ENCODE measurements at places on chromosomes 1 and 21. TPM values are rescaled to one million over a fixed set of nuclear protein-coding genes. Genes with fewer than 3 reads are reported as not detected.

Gene TFF1
- not detected for total RNA-seq

GRCh38 chr1:17790383-17791054, 35.4 kb downstream of the ACTL8 start:
- no peak for DNase-seq

DNA sequence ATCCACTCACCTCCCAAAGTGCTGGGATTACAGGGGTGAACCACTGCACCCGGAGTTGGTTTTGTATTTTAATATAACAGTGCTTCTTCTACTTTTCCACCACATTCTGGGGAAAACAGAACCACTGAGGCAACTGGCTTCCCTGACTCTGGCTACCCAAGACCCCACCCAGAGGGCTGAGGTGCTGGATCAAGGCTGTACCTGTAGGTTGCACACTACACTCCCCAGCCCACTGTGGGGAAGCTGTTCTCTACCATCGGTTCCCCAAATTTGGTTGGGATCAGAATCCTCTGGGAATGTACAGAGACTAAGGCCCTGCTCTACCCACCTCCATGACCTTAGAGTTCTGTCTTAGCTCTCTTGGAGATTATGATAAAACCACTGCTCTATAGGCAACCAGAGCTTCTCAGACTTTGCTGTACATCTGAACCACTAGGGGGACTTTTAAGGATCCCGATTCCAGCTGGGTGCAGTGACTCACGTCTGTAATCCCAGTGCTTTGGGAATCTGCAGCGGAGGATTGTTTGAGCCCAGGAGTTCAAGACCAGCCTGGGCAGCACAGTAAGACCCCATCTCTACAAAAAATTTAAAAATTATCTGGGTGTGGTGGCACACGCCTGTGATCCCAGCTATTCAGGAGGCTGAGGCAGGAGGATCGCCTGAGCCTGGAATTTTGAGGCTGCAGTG, 51.6 kb downstream of the GNG4 start:
- DNase-seq = peak; percentile 65

DNA sequence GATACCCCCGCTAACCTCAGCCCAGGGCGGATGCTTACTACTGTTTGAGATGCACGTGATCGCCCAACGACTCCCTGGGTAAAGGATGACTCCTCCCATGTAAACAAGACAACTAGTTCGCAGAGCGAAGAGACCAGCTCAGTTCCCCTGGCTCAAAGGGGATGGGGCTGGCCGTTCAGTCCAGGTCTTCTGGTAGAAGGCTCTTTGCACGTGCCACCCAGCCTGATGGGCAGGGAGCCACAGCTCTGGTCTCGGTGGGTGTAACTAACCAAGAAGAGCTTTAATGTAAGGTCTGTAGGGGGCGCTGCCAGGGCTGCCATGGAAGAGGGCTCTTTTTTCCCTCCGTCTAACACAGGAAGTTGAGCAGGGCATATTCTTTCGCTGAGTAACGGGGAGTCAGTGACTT, 49.4 kb upstream of the PARP1 start:
- no peak for DNase-seq

Gene GPR3
- total RNA-seq = 0.64 TPM

DNA sequence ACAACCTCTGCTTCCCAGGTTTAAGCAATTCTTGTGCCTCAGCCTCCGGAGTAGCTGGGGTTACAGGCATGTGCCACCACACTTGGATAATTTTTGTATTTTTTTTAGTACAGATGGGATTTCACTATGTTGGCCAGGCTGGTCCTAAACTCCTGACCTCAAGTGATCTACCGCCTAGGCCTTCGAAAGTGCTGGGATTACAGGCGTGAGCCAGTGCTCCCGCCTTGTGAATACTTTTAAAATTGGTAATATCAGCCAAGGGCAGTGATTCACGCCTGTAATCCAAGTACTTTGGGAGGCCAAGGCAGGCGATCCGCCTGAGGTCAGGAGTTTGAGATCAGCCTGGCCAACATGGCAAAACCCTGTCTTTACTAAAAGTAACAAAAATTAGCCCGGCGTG, 33.7 kb downstream of the ZYG11B start:
- DNase-seq = no peak

Gene ALX3
- not detected for total RNA-seq

GRCh38 chr1:147541672-147542568, 619 bp downstream of the BCL9 start:
- DNase-seq = peak; percentile 48

GRCh38 chr21:45529785-45530422, 12.3 kb downstream of the SLC19A1 start:
- no peak for DNase-seq

DNA sequence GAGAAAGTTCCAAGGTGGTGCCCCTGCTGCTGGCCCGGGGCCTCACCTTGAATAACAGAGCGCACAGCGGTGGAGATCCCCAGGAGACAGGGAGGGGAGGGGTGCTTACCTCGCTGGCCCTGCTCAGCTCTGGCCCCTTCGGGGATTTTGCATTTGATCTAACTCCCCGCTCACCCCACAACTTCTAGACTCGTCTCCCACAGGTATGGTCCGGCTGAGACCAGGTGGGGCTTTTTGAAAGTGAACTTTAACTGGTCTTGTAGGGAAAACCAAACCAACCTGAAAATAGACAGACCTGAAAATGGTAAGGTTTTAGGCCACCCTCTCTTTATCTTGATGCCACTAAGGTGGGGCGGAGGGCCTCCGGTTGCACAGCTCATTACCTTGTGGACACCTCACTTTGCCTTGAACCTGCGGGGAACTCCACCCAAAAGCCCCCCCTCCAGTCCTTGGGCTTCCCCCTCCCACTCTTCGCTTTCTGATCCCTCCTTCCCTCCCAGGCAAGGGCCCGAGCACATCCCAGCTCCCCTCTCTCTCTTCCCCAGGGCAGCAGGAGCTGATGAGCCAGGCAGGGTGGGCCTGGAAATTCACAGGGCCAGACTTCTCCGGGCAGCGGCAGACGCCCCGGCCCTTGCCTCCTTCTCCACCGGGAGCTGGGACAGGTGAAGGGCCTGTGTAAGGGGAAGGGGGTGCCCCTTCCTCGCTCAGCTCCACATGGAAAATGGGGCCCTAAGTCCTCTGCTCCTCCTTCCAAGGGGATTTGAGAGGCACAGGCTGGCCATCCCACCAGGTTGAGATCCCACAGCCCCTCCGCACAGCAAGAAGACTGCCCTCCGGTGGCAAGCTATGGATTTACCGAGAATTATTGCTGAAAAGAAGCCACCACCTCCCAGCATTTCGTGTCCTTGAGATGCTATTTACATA, 16.1 kb downstream of the TNFRSF8 start:
- peak; percentile 58 for DNase-seq

DNA sequence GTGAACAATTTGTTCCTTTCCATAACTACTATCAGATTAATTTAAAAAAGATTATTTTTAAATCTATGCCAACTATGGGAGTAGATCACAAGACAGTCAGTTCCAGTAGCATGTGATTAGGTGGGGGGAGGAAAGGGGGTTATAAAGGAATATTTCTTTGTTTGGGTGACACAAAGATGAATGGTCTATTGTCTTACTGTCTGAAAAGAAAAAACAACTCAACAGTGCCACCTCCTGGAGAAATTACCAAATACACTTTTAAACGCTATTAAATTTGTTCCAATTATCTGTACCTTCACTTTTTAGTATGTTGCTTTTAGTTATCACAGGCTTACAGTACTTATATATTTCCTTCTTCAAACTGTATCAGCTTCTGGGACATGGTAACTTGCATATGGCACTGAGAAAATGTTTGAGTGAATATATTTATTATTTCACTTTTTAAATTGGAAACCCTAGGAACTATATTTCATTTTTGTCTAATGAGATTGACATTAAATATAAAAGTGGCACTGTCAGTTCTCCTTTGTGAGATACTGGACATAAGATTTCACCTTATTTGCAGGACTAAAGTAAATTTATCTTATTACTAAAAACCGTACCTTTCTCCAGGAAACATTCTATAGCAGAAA, 1.7 kb upstream of the SORT1 start:
- peak; percentile 66 for DNase-seq

- DNase-seq = no peak
Measured at GRCh38 chr1:8717148-8717547, 100.3 kb downstream of the RERE start.

DNA sequence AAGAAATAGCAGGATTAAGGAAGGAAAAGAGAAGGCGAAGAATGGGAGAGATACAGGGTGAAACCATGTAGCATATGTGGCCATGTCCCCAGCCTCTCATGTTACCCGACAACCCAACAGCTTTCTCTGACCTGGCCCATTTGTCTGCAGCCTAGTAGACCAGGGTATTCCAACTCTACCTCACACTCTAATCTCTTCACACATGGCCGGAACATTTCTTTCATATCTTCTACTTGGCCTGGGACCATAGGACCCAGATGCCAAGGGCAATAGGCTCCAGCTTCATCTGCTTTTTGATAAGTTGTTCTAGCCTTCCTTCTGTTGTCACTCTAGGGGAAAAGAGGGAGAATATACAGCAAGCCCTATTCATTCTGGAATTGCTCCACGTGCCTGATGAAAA, 95.0 kb upstream of the DPT start:
- DNase-seq = no peak

All from fibroblast of villous mesenchyme (primary cell).